Occipital lobe (tissue), 3 donors: ENCODE measurements at places on chromosomes 6 and 20. TPM values are rescaled to one million over a fixed set of nuclear protein-coding genes. Genes with fewer than 3 reads are reported as not detected.

Gene FAM184A
- total RNA-seq = 37.3 TPM

Gene FAM209A
- total RNA-seq = not detected

Gene KIAA1755
- total RNA-seq = 0.94 TPM

Gene PARD6B
- 17.5 TPM for total RNA-seq

Gene TNFAIP3
- 0.78 TPM for total RNA-seq

Gene SPATA2
- total RNA-seq = 2.7 TPM

Gene DEFB127
- total RNA-seq = not detected

Gene TDRD6
- total RNA-seq = 1.2 TPM

Gene TRAPPC3L
- total RNA-seq = not detected

Gene RBBP9
- total RNA-seq = 28.4 TPM

Gene SLC2A10
- total RNA-seq = 7.5 TPM

Gene THEMIS
- total RNA-seq = 0.62 TPM

Gene DSP
- 7.6 TPM for total RNA-seq

Gene BPIFB4
- not detected for total RNA-seq

Gene HLA-B
- 34.3 TPM for total RNA-seq

Gene SLC17A1
- not detected for total RNA-seq

Gene OR2H1
- total RNA-seq = not detected

Gene NOX3
- total RNA-seq = not detected

Gene SIRPD
- not detected for total RNA-seq

Gene PDCD2
- total RNA-seq = 42.6 TPM

Gene UQCC2
- 15.8 TPM for total RNA-seq

Gene MOG
- total RNA-seq = not detected

Gene MAS1
- not detected for total RNA-seq

Gene MYLK4
- 0.47 TPM for total RNA-seq

Gene SRMS
- not detected for total RNA-seq

Gene RNF39
- total RNA-seq = not detected

Gene SYNDIG1
- 32.6 TPM for total RNA-seq

Gene HTR1B
- total RNA-seq = 0.94 TPM

Gene BAG2
- 3.7 TPM for total RNA-seq

Gene LTV1
- total RNA-seq = 12.2 TPM

Gene LPIN3
- 0.16 TPM for total RNA-seq

Gene FLRT3
- total RNA-seq = 27.5 TPM

Gene SPACA1
- not detected for total RNA-seq

Gene CST5
- not detected for total RNA-seq
